Cardiac muscle cell (in vitro differentiated cells and primary cell): ENCODE measurements at places on chromosomes 16 and 17.

DNA sequence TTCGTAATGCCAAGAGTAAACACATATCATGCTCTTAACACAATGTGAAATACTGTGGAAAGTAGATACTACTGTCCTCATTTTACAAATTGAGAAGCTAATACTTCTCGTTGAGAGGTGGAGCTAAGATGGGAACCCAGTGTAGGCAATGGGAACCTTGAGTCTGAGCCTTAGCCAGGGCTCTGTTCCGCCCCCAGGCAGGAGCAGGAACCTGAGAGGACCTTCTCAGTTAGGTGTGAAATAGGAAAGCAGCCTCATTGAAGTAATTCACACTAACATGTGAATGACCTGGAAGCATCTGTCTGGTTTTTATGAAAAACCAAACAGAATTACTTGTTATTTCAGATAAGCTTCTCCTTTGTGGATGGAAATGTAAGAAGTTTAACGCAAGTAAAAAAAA, 62.6 kb upstream of the RBFOX1 start:
- no peak for DNase-seq

DNA sequence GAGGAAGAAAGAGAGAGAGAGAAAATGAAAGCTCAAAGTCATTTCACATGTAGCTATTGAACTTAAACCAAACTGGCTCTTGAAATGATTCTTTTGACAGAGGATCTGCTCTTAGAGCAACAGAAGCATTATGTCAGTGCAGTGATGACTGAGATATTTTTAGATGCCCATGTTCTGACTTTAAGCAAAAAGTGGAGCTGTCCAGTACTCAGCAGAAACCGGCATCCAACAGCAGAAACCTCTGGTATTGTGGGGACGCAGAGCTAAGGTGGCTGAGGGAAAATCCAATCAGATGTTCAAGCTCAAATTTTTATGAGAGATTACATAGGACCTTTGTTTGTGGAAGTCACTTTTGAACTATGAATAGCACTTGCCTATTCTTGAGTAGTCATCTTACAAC, 69.8 kb upstream of the ANKFN1 start:
- no peak for DNase-seq

DNA sequence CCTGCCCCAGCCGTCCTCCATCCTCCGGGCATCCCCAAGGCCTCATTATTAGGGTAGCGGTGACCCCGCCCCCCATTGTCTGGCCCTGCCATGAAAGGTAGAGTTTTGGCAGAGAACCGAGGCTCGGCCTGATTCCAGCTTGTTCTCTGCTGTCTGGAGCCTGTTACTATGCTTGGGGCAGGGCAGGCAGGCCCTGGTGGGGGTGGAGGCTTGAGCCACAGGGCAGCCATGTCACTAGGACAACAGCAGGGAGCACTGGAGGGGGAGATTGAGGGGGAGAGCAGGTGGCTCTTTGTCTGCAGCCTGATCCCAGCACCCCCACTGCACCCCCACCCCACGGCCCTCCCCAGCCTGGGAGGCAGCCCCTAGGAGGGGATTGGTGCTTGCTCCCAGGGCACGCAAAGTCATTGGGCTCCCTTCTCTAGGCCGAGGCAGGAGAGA, 15.4 kb downstream of the RHBDL3 start:
- DNase-seq, result no peak

GRCh38 chr16:66889622-66890021, 9.3 kb downstream of the PDP2 start:
- DNase-seq, result no peak

DNA sequence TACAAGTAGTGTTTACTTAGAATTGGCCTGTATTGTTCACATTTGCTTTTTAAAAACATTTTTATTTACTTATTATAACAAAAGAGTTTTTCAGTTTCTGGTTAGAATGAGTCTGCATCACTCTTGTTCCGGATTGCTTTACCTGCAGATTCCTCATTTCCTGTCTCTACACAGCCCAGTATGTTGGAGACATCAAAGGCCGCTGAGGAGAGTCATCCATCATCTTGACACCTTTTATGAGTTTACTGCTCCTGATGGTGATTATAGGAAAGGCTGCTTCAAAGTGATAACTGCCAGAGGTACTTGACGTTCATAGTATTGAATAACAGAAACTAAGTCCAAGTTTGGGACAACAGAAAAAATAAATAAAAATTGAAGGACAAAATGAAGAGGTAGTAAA, 490.5 kb upstream of the CA10 start:
- no peak for DNase-seq

DNA sequence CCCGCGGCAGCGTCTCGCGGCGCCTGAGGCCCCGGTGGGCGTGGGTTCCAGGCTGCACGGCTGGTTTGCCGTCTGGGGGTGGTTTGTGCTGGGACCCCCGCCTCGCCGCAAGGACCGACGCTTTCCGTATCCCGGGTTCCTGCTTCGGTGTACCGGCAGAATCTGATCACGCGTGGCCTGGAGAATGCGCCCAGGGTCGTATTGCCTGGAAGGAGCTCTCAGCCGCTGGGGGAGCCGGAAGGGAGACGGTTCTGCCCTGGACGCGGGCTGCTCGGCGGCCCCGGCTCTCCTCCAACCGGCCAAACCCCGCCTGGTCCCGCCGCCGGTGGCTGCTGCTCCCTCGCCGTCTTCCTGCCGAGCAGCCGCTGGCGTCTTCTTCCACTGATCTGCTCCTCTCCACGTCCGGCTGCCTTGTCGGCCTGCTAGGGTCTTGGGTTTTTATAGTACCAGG, 39.8 kb downstream of the ZNF778 start:
- no peak for DNase-seq

- no peak for DNase-seq
Measured at GRCh38 chr17:77365584-77366186, 224.9 kb downstream of the SEC14L1 start.

DNA sequence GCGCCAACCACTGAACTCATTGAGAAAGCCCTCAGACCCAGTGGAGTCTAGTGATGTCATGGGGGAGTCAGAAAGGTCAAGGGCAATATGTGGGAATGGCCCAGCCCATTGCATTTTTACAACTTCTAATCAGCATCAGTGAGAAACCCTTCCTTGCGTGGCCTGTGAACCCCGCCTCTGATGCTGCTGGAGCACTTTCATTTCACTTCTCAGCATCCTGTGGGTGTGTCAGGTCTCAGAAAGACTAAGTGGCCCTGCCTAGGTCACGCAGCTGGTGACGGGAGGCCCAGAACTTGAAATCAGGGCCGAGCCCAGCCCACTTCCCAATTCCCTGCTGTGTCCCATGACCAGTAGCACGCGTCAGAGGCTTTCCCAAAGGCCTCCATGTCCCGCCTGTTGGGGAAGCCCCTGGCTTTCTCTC, 6.1 kb downstream of the DNAI2 start:
- no peak for DNase-seq

DNA sequence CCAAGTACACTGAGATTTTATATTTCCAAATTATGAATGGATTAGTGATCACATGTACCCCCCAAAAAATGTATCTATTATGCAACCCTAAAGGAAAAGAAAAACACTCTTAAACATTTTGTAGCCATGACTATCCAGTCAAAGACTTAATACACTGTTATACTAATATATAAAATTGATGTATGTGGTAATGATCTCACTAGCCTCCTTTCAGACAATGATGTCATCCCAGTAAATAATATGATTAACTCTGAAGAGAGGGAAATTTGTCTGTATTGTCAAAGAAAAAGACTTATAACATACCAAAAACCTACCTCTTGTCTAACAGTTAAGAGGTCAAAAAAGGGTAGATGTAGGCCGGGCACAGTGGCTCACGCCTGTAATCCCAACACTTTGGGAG, 80.7 kb downstream of the USP32 start:
- no peak for DNase-seq

DNA sequence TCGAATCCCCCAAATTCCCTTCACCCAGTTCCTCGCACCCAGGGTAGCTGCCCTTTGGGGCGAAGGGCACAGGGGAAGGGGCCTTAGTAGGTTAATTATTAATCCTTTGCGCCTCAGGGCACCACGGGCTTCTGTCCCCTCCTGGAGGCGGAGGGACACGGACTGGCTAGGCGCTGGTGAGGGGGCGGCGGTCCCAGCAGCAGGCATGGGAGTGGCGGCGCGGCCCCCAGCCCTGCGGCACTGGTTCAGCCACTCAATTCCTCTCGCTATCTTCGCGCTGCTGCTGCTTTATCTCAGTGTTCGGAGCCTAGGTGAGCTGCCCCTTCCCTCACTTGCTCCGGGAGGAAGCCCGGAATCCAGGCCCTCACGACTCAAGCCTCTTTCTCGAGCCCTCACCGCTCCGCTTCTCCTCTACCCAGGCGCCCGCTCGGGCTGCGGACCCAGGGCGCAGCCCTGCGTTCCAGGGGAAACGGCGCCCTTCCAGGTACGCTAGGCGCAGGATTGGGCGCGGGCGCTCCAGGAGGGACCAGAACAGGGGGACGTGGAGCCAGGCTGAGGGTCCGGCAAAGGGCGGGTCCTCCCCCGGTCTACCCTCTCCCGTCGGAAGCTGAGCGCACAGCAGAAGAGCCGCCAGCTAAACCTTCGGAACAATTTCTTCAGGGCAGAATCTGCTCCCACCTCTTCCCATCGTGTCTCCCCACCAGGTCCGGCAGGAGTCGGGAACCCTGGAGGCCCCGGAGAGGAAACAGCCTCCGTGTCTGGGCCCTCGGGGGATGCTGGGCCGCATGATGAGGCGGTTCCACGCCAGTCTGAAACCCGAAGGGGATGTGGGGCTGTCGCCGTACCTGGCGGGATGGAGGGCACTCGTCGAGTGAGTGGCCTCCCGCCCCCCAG, at the start of gene GLTPD2:
Gene GLTPD2, plus strand, starts transcription at position 158 of the 894 bp plus-strand sequence. Its CDS starts 48 bp downstream, at position 206.
- DNase-seq, result peak; percentile 38
